ENCODE measurements at places on chromosomes 7 and 10.

- no peak for DNase-seq
Measured at GRCh38 chr7:77538281-77539212, 1.5 kb downstream of the PTPN12 start.

GRCh38 chr7:158143196-158144120 lies 444.2 kb downstream of the PTPRN2 start:
- DNase-seq, result no peak

DNA sequence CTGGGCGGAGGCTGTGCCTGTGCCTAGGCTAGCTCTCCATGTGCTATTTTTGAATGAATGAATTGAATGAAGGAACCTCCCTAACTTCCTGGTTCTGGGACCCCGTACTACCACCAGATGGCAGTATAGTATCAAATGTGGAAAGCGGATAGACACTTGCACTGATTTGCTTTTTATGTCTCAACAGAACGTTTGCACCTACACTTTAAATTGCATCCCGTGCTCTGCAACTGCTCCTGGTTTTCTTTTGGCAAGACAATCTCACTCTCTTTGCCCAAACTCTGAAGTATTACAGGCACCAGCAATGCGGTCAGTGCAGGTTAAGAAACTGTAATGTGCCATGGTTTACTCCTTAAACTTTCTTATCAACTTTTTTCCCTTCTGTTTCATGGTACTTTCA lies 6.5 kb downstream of the FZD8 start:
- peak; percentile 64 for DNase-seq

DNA sequence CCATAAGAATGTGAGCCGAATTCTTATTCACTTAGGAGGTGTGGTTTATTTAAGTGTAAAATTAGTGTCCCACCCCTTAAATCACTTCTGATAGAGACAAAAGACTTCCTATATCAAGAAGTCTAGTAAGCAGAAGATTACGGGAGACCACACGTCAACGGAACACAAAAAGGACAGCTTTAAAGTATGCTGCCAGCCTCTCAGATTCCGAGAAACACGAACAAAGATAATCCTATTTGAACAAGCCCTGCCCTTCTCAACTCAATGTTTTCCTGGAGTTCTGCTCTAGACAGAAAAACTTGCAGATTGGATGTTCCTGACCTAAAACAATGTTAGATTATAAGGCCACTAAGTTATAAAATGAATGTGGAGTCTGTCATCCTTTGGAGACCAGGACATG lies 4.9 kb upstream of the MCU start:
- DNase-seq, result no peak

GRCh38 chr10:70909326-70909935 lies 21.1 kb upstream of the PCBD1 start:
- DNase-seq, result no peak

DNA sequence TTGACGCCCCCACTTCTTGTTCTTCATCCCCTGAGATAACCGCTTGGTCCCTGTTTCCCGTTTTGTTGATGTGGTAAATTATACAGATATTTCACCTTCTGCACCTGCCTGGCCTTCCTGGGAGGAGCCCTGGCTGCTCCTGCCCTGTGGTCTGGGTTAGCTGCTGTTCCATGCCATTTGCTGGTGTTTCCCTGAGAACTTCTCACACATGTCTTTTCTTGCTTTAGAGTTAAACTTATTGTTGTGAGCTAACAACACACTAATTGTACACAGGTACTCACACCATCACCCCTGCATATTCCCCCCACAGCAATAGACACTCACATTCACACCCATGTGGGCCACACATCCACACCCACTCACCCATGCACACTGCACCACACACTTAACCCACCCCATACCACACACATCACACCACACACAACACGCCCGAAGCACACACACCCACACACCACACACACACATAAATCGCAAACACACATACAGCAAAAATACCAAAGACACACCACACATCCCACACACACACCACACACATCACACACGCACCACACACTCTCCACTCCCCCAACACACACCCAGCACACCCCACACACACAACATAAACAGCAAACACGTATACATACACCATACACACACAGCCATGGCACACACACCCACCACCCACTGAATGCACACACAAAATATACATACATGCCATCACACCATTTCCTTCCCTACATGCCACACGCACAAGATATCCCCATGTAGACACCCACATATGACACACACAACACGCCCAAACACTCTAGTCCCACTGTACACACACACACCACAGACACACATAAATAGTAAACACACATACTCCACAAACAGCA lies 19.4 kb upstream of the ANTXRL start:
- DNase-seq, result no peak

DNA sequence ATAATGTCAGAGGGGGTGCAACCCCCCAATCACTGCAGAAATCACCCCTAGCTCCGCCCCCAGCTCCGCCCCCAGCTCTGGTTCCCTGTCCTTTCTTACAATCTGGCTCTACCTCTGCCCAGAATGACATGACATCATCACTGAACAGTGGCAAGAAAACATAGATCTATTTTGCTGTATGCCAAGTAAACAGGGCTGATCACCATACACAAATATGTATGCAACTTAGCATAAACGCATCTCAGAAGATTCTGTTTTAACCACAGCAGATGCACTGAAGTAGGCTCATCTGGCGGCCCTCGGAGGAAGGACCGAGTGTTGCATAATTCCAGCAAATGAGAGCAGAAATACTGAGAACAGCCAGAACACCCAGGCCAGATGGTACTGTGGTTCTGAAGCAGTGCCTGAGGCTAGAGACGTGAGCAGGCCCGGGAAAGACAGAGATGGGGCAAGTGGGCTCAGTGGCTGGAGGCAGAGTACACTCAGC lies 293.3 kb upstream of the KLF14 start:
- peak; percentile 51 for DNase-seq

GRCh38 chr10:114868870-114869519 lies 47.4 kb downstream of the FHIP2A start:
- no peak for DNase-seq

DNA sequence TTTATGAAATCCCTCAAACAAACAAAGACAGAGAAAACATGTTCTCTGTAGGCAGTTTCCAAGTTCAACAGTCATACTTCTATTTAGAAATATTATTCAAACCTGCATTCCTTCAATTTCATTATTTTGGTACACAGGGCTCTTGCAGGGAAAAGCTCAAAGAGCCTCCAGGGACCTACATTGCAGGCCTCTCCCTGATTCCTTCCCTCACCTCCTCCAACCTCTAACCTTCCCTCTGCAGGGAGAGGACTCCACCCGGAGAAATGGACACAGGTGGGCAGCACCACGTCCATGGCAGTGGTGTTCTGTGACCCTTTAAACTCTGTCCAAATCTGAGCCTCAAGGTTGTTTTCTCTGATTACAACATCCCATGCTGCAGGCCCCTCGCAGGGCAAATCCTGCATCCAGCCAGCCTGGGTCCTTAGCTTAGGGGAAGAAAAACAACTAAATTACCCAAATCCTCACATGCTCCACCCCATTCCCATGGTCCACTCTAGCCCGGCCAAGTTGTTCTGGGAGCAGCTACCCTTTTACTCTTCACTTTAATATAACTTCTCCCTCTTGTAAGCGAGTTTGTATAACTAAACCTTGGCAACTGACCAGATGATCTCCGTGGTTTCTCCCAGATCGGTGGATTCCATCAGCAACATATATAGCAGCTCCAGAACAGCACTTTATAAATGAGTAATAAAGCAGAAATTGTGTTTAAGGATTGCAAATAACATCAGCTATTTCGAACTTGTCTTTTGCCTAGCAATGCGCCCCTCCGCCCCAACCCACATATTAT lies 129.8 kb downstream of the CUBN start:
- DNase-seq, result no peak

DNA sequence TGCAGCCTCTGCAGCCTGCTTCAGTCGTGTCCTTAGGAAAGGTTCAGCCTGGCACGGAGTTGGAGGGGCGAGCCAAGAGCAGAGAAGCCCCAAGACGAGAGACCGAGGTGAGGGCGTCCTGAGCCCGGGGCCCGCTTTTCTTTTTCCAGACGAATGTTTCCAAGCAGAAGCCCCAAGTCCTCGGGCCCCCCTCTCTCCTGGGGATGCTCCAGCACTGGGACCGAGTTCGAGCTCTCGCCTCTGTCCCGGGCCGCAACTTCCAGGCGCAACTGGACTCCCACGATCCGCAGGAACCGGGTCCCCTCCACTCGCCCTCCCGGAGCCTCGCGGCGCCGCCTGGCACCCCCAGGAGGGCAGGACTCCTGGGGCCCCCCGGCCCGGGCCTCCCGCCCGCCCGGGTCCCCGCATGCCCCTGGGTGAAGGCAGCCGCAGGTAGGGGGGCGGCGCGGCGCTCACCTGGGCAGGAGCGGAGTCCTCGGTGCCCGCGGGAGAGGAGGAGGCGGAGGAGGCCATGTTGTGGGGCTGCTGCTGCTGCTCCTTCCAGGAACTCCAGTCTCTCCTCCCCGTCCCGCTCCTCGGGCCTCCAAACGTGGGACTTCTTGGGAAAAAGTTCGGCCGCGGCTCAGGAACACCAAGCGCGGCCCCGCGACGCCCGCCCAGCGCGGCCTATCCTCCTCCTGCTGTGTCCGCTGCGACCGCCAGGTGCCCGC lies 45.3 kb upstream of the CDK1 start:
- peak; percentile 53 for DNase-seq

DNA sequence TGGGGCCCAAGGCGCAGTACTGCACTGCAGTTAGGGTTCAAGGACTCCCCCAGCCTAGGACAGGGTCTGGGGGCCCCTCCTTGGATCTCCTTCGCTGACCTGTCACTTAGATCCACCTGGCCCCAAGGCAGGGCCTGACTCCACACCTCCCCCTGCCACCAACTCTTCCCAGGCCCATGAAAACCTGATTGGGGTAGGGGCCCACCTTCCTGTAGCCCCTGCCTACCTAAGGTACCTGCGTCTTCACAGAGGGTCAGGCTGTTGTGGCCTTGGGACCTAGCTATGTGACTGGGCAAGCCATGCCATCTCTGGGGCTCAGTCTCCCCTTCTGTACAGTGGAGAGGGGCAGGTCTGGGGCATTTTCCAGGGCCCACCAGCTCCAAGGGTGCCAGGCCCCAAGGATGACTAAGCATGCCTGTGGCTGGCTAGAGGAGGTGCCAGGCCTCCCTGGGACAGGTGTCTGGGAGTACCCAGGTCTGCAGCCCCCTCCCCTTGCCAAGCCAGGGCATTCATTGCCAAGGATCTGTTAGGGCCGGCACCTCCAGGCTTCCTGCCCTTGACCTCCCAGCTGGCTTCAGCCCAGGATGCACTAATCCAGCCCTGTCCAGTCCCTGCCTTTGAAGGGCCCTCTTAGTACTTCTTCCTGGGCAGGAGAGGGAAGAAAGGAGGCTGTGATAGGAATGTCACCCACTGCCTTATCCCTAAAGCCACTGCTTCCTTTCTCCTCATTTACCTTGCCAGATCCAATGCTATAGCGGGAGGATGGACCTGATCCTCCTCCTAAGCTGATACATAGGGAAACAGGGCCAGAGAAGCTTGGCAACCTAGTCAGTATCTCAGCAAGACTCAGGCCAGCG lies 1.3 kb downstream of the LIMK1 start:
- DNase-seq, result no peak

DNA sequence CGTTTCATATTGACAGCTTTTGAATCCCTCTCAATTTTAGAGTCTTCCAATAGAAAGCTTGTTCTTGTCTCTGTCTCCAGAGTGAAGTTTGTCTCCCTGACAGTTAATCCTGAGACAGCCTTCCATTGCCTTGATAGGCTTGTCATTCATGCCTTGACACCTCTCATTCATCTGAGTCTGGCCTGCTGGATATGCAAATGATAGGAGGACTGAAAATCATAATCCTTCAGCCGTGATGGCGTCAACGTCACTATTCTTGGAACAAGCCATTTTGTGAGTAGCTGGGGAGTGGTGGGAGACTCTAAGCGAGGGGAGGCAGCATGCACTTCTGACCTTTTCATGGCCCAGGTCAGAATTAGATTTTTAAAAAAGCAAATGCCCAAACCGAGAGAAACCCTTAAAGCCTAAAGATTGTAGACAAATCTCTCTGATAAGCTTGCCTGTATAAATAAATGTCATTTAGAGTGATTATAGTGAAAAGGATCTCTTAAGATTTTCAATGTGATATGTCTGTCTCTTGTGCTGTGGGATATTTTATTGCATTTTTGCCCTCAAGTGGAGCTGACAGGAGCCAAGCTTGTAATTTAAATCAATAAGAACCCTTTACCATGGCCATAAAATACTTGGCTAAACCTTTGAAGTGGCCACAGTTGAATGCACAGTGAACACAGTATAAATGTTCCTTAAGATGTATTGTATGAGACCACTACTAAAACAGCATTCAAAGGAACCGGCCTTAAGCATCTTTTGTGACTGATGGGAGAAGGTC lies 148.8 kb downstream of the SNX10 start:
- DNase-seq, result no peak

- DNase-seq, result no peak
Measured at GRCh38 chr7:120055300-120055699, 217.7 kb upstream of the KCND2 start.

DNA sequence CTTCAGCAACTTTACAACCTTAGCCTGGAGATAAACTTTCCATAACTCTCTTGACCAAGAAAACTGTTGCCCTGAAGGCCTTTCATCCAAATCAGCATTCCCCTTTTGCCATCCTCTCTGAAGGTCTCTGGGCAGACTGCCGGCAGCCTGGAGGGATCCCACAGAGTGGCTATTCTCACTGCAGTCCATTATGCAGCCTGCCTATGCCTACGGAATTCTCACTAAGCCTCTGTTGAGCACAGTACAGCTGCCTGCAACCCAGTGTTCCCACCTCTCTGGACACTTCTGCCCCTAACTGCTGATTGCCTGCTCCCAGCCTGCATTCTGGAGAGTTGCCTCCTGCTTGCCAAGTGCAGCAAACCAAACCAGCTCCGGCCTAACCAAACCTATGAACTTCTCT lies 548.9 kb upstream of the STEAP1 start:
- no peak for DNase-seq

DNA sequence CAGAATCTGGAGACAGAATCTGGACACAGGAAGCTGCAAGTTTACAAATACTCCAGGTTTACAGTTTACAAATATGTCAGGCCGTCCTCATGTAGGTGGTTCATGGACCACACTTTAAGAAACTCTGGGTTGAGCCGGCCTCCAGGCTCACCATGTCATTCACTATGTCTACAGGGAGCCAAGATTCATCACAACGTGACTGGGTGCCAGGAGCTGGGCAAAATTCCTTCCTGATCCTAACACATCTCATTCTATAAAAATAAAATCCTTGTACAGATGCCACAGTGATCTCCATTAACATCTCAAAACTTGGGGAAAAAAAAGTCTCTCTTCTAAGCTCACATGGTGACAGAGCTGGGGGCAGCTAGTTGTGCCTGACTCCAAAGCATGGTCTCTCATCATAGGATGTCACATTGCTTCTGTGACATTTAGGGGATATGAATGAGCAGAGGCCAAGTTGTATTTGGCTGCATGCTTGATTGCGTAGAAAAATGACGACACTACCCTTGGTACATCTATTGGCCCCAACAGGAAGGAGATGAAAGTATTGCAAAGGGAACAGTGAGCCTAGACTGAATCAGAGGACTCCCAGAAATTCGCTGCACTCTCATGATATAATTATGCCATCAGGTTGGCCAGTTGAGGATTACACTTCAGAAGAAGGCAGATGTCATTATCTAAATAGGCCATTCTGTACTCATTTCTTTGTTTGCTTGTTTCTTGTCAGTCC lies 35.9 kb downstream of the MTURN start:
- DNase-seq, result no peak

- no peak for DNase-seq
Measured at GRCh38 chr10:37906382-37906781, 49.0 kb upstream of the ZNF248 start.
